ENCODE measurements at places on chromosomes 6 and 20. TPM values are rescaled to one million over a fixed set of nuclear protein-coding genes. Genes with fewer than 3 reads are reported as not detected.

The MPIG6B gene
- 0.81 TPM for total RNA-seq

The TRAPPC3L gene
- not detected for total RNA-seq

DNA sequence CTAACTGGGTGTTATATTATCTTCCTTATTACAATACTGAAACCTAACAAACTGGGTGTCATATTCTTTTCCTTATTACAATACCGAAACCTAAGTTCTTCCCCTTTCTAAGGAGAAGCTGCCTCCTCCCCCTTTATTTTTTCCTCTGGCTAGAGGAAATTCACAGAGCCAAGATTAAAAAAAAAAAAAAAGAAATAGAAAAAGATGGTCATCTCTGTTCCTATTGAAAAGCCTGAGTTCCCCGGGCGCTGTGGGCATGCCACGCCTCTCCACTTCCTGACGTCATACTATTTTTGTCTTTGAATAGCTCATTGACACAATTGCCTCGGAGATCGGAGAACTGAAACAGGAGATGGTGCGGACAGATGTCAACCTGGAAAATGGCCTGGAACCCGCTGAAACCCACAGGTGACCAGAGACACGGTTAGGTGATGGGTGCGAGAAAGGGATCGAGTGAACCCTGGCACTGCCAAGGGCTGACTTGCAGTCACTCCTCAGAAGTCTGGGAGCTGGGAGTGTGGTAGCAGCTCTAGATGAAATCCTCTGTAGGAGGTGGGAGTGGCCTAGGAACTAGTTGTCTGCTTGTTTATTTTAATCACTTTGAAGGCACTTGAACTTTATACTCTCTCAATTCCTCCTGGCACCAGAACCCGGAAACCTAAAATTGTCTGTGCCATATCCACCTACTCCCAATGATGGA lies 82.2 kb upstream of the NAA20 start:
- DNase-seq: no peak

- DNase-seq: no peak
These were observed 170.0 kb downstream of the MRPL14 start for GRCh38 chr6:43957273-43957672.

- DNase-seq: no peak
These were observed 43.1 kb downstream of the MAN1A1 start for GRCh38 chr6:119306396-119306968.

GRCh38 chr6:135012764-135013163 lies 41.9 kb downstream of the HBS1L start:
- no peak for DNase-seq

- no peak for DNase-seq
These were observed 371.1 kb downstream of the BCKDHB start for GRCh38 chr6:80477591-80477990.

Measured in activated CD8-positive, alpha-beta T cell treated with anti-CD3 and anti-CD28 coated beads for 36 hours (primary cell).